Lower leg skin (tissue), 4 donors: ENCODE measurements at places on chromosomes 2 and 18. TPM values are rescaled to one million over a fixed set of nuclear protein-coding genes. Genes with fewer than 3 reads are reported as not detected.

SAG gene
- not detected for total RNA-seq

MC2R gene
- not detected for total RNA-seq

DLGAP1 gene
- total RNA-seq: 0.34 TPM

INHA gene
- not detected for total RNA-seq

KYNU gene
- 3.4 TPM for total RNA-seq

BBS5 gene
- 5.4 TPM for total RNA-seq

ONECUT2 gene
- total RNA-seq: 0.06 TPM

BOK gene
- total RNA-seq: 53.7 TPM

GLB1L gene
- 4.5 TPM for total RNA-seq

ATAD2B gene
- 23.2 TPM for total RNA-seq

MPV17 gene
- total RNA-seq: 39.8 TPM

FARP2 gene
- 64.0 TPM for total RNA-seq

DNA sequence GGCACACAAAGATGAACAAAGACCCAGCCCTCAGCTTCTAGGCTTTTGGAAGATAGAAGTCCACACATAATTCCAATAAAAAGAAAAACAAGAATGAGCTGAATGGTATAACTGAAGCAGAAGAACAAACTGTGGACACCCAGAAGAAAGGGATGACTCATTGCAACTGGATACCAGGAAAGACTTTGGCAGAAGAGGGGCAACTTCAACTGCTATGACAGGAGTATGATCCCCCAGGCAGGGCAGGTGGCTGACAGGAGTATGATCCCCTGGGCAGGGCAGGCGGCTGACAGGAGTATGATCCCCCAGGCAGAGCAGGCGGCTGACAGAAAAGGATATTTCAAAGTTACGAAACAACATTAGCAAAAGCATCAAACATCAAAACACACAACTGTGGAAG lies 21.6 kb downstream of the PID1 start:
- no peak for DNase-seq

- no peak for DNase-seq
Measured at GRCh38 chr2:161138429-161138828, 21.8 kb upstream of the TANK start.

DNA sequence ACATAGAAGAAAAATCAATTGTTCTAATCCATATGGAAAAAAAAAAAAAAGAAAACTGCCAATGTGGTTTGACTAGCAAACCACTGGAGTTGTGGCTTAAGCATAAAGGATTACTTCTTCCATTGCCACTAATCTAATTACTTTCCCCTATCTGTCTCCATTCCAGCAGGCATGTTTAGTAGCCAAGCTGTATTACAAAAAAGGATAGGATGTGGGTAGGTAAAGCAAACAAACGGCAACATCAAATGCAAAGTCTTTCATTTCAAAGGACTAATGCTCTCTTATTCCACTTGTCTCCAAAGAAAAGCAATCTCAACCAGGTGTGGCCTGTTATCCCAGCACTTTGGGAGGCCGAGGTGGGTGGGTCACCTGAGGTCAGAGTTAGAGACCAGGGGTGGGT lies 36.5 kb downstream of the SLC8A1 start:
- DNase-seq: no peak

- DNase-seq: peak; percentile 68
Measured at GRCh38 chr2:171516793-171517192, 5.5 kb upstream of the CYBRD1 start.

DNA sequence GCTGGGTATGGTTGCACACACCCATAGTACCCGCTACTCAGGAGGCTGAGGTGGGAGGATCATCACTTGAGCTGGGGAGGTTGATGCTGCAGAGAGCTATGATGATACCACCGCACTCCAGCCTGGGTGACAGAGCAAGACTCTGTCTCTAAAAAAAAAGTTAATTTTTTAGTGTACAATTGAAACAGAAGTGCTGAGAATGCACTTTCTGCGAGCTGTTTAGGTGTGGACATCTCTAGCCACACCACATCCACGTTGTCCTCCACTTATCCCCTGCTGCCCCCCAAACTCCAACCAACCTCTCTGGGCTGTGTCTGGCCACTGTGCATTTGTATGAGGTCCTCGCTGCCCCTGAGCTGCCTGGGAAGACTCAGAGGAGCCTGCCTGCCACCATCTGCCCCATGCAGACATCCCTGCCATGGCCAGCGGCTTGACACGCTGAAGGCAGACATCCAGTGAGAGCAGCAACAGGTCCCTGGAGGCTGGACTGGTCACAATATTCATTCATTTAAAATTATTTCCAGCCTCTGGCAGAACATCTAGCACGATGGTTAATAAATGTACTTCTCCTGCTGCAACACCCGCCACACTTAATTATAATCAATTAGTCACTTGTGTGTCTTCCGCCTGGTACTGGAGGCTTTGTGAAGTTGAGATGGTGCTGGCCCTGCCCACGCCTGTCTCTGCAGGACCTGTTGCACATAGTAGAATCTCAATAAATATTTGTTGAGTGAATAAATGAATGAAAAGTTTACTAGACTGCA lies 3.7 kb upstream of the AFF3 start:
- no peak for DNase-seq

DNA sequence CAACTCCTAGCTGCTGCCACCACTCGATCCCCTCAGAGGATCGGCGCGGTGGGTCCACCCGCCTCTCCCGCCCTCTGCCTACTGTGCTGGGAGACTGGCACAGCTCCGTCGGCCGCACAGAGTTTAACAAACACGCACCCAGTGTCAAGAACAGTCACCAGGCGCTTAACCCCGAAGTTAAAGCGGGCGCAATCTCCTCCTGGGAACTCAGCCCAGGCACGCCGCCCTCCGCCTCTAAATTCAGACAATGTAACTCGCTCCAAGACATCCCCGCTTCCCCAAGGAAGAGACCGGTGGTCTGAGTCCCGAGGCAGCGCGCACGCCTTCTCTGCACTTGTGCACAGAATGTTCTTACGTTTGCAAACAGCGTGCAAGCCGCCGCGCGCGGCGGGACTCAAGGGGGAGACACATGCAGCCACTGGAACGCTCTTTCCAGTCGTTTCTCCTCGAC lies 533 bp downstream of the CXCR4 start:
- DNase-seq: no peak

- DNase-seq: no peak
Measured at GRCh38 chr2:106642679-106643078, 155.5 kb downstream of the CD8B2 start.

GRCh38 chr2:237320801-237321560 lies 93.0 kb downstream of the COL6A3 start:
- peak; percentile 81 for DNase-seq

DNA sequence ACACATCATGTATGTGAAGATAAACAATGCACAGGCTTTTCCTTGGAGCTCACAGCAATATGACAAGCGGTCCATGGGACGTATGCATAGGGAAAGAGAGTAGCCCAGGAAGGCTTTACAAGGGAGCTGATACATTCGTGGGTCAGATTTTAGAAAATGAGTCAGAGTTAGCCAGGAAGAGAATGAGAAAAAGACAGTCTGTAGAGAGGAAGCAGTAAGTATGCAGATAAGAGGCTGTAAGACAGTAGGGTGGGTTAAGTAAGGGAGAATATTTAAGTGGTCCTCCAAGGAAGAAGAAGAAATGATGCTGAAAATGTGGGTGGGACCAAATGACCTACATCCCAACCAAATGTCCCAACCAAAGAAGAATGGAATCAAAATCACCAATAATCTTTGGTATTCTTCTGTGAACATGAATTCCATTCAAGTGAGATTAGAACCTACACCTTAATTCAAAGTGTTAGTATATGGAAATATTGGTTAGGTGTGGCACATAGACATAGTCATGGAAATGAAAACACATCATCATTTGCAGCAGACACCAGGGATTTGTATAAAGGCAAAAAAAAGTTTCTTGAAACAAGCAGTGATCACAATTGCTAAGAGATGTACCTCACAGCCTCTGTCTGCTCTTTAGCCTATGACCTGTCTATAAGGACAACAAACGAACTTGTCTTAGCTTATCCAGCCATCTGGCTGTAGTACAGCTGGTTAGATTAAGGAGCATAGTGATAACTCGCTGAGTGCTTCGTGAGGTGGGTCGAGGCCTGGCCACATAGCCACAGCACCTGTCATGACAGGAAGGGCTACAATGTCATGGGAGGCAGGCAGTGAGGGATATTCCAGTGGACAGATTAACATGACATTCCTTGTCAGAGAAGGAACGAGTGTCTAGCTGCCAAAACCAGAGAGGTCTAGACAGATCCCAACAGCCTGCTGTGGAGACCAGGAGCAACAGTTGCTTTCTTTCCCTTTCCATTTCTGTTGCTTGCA lies 133.6 kb downstream of the ALK start:
- no peak for DNase-seq

- DNase-seq: no peak
Measured at GRCh38 chr2:98233941-98234340, 112.3 kb upstream of the CNGA3 start.

DNA sequence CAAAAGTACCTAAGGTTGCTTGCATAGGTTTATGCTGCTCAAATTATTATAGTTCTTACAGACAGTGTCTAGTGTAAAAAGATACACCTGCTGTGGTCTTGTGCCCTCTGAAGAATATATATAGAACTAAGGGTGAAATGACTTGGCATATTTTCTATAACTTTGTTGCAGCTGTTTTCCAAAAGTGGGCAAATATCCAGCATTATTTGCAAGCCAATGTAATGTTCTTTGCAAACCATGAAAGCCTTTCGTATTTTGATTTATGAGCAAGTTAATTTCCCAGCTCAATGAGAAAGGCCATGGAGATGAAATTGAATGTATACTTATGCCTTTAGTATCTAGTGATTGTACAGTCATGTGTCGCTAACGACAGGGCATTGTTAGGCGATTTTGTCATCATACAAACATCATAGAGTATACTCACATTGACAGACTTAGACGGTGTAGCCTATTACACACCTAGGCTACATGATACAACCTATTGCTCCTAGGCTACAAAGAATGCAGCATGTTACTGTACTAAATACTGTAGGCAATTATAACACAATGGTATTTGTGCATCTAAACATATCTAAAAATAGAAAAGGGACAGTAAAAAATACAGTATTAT lies 116.3 kb downstream of the PLCL1 start:
- no peak for DNase-seq

DNA sequence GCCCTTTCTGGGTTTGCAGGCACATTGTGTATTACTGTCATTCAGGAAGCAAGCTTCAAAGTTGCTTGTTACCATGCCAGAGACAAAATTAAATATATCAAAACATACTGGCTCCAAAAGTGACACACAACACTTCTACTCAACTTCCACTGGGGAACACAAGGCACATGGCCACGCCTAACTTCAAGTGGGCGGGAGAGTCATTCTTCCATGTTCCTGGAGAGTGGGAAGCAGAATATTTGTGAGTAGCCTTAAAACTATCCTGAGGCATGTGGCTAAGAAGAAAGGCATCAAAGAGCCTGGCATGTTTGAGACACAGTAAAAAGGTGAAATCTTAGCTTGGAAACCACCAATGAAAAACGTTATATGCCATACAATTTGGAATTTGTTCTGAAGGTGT lies 90.5 kb upstream of the TACR1 start:
- DNase-seq: no peak

DNA sequence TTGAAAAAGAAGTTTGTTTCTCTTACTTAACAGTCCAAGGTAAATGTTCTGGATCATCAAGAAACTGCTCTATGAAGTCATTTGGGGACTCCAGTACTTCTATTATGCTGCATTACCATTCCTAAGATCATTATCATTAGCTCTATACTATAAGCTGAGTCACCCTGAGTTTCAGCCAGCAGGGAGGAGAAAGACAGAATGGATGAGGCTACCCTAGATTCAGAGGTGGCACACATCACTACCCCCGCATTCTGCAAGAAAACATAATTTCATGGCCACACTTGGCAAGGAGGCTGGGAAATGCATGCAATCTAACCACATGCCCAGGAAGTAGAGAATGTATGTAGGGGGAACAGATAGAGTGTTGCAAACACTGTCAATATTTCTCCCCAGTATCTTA lies 16.6 kb upstream of the LNPK start:
- DNase-seq: no peak

GRCh38 chr2:71926089-71926447 lies 221.6 kb downstream of the CYP26B1 start:
- peak; percentile 79 for DNase-seq

- DNase-seq: no peak
Measured at GRCh38 chr2:88500691-88501090, 48.2 kb upstream of the FOXI3 start.
